ENCODE measurements at places on chromosomes 7 and 10. TPM values are rescaled to one million over a fixed set of nuclear protein-coding genes. Genes with fewer than 3 reads are reported as not detected.
A peak's percentile ranks its signal among the peaks of the same experiment; 100 is the strongest.

DNA sequence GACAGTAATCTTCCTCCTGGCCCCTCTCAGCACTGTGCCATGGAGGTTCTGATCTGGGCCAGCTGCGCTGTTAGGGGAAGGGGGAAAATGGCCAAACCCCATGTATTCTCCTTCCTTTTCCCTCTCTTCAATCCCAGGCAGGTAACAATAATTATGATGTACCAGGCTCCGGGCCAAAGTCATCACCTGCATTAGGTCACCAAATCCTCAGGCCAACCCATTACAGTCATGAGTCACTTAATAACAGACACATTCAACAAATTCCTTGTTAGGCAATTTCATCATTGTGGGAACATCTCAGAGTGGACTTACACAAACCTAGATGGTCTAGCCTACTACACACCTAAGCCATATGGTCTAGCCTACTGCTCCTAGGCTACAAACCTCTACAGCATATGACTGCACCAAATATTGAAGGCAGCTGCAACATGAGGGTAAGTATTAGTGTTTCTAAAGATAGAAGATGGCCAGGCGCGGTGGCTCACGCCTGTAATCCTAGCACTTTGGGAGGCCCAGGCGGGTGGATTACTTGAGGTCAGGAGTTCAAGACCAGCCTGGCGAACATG lies 2.2 kb upstream of the HSPB1 start:
- no peak for DNase-seq

DNA sequence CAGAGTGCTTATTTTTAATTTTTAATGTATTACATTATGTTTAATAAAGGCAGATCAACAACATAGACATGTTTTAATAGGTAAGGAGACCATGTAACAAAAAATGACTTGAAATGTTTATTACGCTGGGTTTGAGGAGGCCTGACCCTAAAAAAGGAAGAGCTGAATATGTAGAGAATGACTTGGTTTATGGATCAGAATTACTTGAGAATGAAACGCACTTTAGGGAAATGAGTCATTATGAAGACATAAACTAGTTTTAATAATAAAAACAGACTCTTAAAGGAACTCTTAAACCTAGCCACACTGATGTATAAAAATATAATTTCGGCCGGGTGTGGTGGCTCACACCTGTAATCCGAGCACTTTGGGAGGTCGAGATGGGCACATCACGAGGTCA lies 56.5 kb downstream of the CTTNBP2 start:
- DNase-seq, result no peak

DNA sequence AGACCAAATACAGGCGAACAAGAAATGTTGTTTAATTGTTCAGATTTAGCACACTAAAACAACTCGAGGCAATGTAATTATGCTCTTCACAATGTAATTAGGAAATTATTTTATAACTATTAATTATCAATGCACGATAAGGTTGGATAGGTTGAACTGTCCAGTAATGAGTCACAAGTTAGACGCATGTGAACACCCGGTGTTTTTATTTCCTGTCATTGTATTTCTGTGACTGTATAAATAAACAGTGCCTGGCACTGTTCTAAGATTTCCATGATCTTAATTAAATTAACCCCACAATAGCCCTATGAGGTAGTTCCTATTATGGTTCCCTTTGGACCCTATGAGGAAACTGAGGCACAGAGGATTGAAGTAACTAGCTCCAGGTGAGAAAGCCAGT lies 26.2 kb downstream of the C10orf105 start:
- DNase-seq, result no peak

DNA sequence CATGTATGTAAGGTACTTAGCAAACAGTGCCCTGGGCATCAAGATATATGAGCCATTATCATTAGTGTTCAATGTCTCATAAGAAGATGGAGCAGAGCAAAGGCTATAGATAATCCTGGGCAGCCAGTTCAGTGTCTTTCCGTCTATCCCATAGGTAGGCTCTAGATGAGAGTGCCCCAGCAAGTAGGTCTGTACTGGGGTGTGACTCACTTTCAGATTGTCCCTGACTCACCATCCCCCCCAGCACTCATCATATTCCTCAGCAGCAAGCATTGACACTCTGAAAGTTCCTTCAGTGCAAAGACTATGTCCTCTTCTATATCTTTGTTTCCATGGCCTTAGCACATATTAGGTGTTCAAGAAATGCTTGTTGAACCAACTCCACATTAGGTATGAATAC lies 20.0 kb upstream of the FAM204A start:
- DNase-seq, result no peak

DNA sequence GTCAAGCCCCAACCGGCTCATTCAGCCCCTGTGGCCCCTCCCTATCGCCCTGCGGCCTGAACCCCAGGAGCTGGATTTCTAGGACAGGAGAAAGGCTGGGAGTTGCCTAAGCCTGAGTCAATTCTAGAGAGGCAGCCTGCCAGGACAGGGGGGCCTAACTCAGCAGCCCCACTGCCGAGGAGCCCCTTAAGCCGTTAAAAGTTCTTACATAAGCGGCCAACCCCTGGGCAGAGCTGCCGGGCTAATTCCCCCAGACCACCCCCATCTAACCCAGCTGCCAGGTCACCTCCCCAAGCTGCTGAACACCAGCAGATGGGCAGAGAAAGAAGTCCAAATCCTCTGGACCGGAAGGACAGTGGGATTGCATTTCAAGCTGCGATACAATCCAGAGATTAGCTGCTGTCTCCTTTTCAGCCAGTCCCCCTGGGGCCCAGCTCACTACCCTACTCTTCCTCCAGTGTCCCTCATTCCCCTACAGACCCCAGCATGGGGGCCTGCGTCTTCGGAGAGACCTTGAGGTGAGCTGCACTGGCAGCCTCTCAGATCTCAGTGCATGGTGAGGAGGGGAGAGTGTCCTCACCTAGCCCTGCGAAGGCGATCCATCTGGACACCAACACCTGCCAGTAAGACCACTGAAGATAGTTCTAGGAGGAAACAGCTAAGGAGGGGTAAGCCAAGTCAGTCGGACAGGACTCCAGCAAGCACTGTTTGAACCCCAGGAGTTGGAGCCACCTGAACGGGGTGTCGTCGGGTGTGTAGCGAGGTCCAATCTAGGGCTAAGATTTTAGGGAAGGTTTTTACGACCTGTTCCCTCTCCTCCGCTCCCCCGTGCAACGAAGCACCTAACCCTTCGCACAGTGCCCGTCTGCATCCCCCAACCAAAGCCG lies 830 bp downstream of the IMPDH1 start:
- no peak for DNase-seq

LEP gene
- not detected for total RNA-seq

GPR22 gene
- not detected for total RNA-seq

GRCh38 chr7:39946693-39947092 lies 3.4 kb upstream of the CDK13 start:
- DNase-seq, result no peak

SLC26A5 gene
- total RNA-seq, result not detected

RP9 gene
- total RNA-seq, result 2.8 TPM

DNA sequence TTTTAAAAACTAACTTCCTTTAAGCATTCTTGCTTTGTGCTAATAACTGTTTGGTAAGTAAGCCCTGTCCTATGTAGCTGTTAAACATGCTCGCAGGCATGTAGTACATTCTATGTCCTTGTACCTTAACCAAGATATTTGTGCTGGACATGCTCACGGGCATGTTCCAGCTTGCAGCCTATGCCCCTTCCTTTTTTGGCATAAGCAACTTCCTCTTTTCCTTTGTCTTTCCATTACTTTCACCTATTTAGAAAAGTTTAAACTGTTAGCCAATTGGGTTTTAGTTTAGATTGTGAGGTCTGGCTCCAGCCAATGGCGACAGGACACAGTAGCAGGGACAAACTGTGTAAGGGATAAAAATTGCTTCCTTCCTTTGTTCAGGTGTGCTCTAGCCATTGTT lies 14.4 kb upstream of the APBB1IP start:
- no peak for DNase-seq

GRCh38 chr10:48406204-48406603 lies 99.7 kb downstream of the MAPK8 start:
- DNase-seq, result no peak

ZNF679 gene
- total RNA-seq, result not detected

GRCh38 chr7:32892521-32893206 lies 1.1 kb upstream of the KBTBD2 start:
- DNase-seq, result peak; percentile 69

ADGRA1 gene
- total RNA-seq, result not detected

DNA sequence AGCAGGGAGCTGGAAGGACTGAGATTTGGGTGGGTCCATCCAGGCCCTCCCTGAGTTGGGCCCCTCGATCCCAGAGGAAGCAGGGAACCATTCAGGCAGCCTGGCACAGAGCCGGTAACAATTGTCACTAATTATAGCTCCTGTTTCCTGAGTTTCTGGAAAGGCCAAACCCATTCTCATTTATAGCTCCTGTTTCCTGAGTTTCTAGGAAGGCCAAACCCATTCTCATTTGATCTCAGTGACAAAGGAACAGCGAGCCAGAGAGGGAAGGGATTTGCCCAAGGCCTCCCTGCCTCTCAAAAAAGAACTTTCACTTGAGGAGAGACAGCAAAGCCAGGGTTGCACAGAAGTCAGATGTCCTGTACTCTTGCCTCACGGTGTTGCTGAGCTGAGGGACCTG lies 521.9 kb downstream of the TYW1 start:
- no peak for DNase-seq

GRCh38 chr10:93821051-93821772 lies 63.5 kb downstream of the LGI1 start:
- DNase-seq, result no peak

DNA sequence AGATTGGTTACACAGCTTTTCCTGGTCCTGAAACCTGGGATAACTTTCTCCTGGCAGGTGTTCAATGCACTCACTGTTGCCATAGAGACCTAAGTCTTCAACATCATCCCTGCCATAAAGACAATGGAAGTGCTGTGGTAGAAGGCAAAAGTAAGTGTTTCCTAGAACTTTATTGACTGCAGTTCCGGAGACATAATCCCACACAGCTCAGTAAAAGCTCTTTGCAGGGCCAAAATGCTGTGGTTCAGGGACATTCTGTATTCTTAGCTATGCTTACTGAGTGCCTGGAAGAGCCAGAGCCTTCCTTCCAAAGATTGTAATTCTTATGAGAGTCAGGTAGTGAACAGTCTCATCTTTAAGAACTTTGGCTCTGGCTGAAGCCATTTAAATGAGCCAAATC lies 5.3 kb downstream of the WIPF3 start:
- no peak for DNase-seq

FBXL13 gene
- total RNA-seq, result 0.75 TPM

TEX47 gene
- not detected for total RNA-seq

CCDC3 gene
- total RNA-seq, result 86.0 TPM

GRCh38 chr10:7409045-7409731 lies 1.6 kb downstream of the SFMBT2 start:
- DNase-seq, result no peak

GRCh38 chr10:132518572-132519381 lies 18.8 kb upstream of the INPP5A start:
- DNase-seq, result peak; percentile 64

GRCh38 chr7:120554960-120555571 lies 282.1 kb downstream of the KCND2 start:
- DNase-seq, result no peak

DNA sequence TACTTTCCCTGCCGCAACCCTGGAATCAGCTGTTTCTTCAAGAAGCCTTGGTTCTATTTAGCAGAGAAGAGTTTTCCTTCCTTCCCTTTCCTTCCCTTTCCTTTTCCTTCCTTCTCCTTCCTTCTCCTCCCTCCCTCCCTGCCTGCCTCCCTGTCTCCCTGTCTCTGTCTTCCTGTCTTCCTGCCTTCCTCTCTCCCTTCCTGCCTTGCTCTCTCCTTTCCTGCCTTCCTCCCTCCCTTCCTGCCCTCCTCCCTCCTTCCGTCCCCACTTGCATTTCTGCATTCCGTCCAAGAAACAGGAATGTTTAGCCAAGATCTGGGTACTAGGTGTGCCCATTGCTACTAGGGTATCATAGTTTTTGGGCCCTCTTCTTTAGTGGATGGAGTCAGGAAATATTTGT lies 21.9 kb downstream of the SND1 start:
- DNase-seq, result no peak

- no peak for DNase-seq
Observed at GRCh38 chr7:70371652-70372051, 760.3 kb upstream of the GALNT17 start.

DNA sequence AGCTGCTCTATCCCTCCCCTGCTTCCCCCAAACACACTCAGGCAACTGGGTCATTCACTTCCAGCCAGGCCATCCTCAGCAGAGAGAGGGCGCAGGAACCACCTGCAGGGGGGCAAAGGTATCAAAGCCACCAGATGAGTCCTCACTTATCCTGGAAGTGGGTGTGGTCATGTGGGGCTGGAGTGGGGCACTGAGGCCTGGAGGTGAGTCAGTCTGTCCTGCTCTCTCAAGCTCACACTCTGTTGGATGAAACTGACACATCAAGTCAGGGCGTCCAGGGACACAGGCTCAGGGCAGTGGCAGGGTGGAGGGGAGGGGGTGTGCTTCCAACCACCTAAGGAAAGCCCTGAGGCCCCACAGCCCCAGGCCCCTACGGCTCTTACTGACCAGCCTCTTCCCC lies 8.0 kb upstream of the ELFN1 start:
- peak; percentile 28 for DNase-seq

- no peak for DNase-seq
Observed at GRCh38 chr10:61618388-61618961, 44.3 kb upstream of the CABCOCO1 start.

DNA sequence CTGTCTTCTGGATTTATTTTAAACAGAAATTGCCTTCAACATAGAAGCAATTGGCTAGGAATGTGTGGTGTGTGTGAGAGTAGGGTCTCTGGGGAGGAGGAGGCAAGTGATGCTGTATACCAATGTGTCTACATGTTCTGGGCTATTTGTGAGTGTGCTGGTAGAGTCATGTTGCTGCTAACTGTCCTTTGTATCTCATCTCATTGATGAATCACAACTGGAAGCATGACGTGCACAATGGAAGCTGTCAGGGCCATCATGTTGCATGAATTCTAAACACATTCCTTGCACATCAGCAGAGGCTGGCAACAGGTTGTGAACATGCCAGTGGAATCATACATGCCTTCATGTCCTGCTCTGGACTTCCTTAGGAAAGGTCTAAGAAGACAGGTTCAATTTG lies 199.7 kb downstream of the BMPER start:
- DNase-seq, result no peak

LDB1 gene
- 29.8 TPM for total RNA-seq

DNA sequence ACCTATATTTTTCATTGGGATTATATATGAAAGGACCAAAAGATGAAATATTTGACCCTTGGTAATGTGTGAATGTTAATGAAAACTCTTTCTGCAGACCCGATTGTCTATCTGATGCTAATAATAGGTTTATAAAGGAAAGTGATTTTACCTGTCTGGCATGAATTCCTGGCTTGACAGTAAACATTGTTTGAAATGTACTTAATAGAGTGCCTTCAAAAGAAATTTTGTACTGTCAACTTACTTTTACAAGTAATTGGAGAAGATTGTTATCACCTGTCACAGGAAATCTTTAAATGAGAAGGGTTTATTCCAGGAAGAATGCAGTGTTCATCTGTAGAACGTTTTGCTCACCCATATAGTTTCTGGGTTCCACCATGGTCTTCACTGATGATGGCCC lies 588.2 kb downstream of the INHBA start:
- DNase-seq, result no peak

- DNase-seq, result no peak
Observed at GRCh38 chr10:96671211-96671890, 49.0 kb downstream of the PIK3AP1 start.

GRCh38 chr10:29304264-29304994 lies 15.6 kb downstream of the LYZL1 start:
- DNase-seq, result peak; percentile 81

- no peak for DNase-seq
Observed at GRCh38 chr10:3452173-3452626, 279.6 kb upstream of the PITRM1 start.
